ENCODE measurements at places on chromosomes 2 and 18. TPM values are rescaled to one million over a fixed set of nuclear protein-coding genes. Genes with fewer than 3 reads are reported as not detected.

The MOB4 gene
- 38.8 TPM for total RNA-seq

The ANTXR1 gene
- total RNA-seq: 154 TPM

The LYPD6 gene
- 0.07 TPM for total RNA-seq

The CAPN14 gene
- total RNA-seq: not detected

The INO80C gene
- 23.0 TPM for total RNA-seq

The SERPINB11 gene
- not detected for total RNA-seq

The PPIL3 gene
- 24.3 TPM for total RNA-seq

The RIT2 gene
- total RNA-seq: not detected

The ERMN gene
- not detected for total RNA-seq

The RAB11FIP5 gene
- 38.7 TPM for total RNA-seq

The NAB1 gene
- total RNA-seq: 25.6 TPM

The CNDP1 gene
- total RNA-seq: not detected

The ARHGAP25 gene
- total RNA-seq: not detected

The SGPP2 gene
- 0.33 TPM for total RNA-seq

The METAP1D gene
- total RNA-seq: 2.6 TPM

The RUFY4 gene
- not detected for total RNA-seq

The HSBP1L1 gene
- 13.2 TPM for total RNA-seq

The STPG4 gene
- 0.10 TPM for total RNA-seq

The SLC1A4 gene
- total RNA-seq: 11.2 TPM

The C2orf80 gene
- not detected for total RNA-seq

The ARHGAP28 gene
- total RNA-seq: 0.05 TPM

The UGT1A8 gene
- total RNA-seq: not detected

The MYO7B gene
- 0.23 TPM for total RNA-seq

The AQP12A gene
- total RNA-seq: not detected

The DUSP19 gene
- total RNA-seq: 0.70 TPM

The CFC1 gene
- total RNA-seq: not detected

The FBXO15 gene
- 1.6 TPM for total RNA-seq

The CARF gene
- total RNA-seq: 0.88 TPM

The HJURP gene
- total RNA-seq: 89.5 TPM

The MYO3B gene
- not detected for total RNA-seq

The RSAD2 gene
- total RNA-seq: 0.19 TPM

The CFAP65 gene
- total RNA-seq: 0.32 TPM

The SNED1 gene
- total RNA-seq: 0.84 TPM

The DSG2 gene
- 58.5 TPM for total RNA-seq

The TMEM169 gene
- 0.38 TPM for total RNA-seq

The IHH gene
- total RNA-seq: 0.12 TPM

The PPP1R7 gene
- total RNA-seq: 66.5 TPM

The ZNF396 gene
- 0.64 TPM for total RNA-seq
